Urinary bladder (tissue), 4 donors: ENCODE measurements at places on chromosomes 4 and X.

DNA sequence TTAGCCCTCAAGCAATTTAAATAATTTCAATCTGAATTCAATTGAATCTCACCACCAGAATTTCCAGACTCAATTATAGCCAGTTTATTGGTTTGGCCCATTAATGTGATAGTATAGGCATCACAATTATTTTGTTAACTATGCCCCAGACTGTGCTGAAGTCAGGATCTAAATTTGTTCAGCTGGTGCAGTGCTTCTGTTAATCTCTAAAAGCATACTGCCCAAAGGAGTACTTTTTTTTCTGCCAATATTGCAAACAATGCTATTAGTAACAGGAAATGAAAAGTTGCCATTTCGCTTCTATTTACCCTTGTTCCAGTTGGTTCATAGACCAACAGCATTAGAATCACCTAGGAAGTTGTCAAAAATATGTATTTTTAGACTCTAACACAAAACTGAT is 171.0 kb downstream of the GPM6A start:
- DNase-seq = no peak

DNA sequence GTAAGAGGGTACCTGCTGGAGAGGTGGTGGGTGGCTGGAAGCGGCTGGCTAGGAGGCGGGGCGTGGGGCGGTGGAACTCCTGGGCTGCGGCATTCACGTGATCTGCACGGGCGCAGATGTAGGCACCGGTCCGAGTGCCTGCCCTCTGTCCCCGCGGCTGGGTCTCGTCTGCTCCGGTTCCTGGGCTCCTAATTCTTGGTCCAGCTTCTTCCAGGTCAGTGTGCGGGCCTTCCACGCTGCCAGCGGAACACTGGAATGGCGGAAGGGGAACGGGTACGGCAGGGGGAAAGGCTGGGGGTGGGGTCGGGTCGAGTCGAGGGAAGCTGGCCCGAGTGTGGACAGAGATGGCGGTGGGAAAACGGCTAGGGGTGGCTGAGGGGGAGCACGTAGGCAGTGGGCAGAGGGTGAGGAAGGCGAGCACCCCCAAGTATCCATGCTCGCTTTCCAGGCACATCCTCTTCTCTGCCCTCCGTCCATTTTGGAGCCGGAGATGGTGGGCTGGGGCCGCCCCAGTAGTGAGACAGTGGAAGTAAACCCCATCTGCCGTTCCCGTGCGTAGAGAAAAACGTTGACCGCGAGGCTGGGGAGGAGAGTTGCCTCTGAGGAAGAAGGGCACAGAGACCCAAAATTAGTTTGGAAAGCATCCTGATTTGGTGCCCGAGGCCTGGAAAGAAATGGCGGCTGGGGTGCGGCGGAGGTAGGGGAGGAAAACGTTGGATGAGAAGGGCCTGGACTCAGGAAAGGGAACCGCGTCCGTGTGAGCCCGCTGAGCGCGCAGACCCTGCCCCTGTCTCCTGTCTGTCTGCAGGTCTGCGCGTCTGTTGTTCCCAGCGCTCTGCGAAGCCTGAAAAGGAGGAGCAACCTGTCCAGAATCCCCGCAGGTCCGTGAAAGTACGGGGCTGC is at the start of gene TCEAL4:
TCEAL4 (plus strand) TSS at position 105 of the 903 bp plus-strand sequence. CDS start 1,161 bp downstream, outside the sequence.
- no peak for DNase-seq

DNA sequence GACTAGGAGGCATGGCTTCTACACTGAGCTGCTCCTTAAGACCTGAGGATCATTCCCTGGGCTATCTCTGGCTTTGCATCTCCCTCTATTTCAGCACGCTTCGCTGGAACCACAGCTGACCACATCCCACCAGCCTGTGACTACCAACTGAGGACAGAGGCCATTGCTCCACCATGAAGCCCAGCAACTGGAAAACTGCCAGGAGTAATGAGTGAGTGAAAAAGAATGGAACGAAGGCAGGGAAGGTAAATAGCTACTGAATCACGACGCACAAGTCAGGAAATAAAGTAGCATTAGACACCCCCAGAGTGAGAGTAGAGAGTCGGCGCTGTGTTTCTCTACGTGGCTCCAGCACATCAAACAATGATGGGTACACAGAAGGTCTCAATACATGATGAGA is 314.7 kb downstream of the LDB2 start:
- no peak for DNase-seq

DNA sequence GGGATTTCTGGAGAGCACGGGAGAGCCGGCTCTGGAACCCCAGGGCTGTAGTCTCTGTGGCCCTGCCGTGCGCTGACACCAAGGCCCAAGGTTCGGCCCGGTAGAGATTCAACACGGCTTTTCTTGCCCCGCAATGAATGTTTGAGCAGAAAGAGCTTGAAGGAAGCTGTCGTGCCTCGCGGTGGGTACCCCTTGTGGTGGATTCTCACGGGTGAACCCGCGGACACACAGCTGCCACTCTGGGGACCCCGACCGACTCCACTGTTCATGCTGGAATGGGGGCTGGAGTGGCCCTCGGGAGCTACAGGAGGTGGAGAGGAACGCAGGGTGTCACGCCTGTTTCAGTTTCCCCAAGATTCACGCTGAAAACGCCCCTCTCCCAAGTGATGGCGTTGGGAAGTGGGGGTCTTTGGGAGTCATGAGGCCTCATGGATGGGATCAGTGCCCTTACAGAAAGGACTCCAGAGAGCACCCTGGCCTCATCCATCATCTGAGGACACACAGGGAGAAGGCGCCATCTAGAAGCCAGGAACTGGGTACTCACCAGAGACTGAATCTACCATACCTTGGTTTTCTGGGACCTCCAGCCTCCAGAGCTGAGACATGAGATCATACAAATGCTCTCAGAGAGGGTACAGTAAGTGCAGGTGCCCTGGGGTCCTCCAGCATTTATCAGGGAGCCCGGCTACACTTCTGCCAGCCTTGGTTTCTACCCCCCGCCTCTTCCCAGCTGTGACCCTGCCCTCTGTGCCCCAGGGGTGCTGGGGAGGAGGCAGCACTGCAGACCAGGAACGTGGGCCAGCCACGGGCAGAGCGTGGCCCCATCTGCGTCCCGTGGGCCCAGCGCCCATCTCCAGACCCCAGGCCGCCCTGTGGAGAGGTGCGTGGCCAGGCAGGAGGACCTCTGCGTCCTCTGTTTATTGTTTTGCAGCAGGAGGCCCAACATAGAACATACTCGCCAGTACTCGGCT is 6.4 kb downstream of the SLC25A6 start:
- DNase-seq = no peak

DNA sequence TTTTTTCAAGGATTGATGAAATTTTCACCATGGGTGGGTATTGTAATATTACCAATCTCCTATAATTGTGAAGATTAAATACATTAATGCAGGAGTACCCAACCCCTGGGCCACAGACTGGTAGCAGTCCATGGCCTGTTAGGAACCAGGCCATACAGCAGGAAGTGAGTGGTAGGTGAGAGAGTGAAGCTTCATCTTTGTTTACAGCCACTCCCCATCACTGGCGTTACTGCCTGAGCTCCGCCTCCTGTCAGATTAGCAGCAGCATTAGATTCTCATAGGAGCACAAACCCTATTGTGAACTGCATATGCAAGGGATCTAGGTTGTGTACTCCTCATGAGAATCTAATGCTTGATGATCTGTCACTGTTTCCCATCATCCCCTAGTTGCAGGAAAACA is 15.1 kb downstream of the RAPGEF2 start:
- no peak for DNase-seq

GRCh38 chr4:145324161-145324560 is 143.8 kb upstream of the OTUD4 start:
- no peak for DNase-seq

DNA sequence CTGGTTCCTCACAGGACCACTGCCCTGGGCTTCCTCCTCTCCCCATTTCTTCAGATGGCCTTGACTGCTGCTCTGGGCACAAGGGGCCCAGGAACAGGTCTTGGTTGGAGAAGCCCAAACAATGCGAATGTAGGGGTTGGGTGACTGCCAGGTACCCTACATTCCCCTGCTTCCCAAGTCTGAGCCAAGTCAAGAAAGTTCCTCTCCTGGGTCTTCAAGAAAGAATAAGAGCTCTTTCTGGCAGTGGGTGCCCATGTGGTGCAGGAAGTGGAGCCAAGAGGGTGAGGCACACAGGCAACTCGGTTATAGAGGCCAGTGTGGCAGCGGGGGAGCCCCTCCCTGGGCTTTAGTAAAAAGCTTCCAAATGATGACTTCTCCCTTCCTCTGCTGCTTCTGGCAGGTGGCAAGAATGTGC is 2.7 kb downstream of the SLC34A2 start:
- DNase-seq = no peak

DNA sequence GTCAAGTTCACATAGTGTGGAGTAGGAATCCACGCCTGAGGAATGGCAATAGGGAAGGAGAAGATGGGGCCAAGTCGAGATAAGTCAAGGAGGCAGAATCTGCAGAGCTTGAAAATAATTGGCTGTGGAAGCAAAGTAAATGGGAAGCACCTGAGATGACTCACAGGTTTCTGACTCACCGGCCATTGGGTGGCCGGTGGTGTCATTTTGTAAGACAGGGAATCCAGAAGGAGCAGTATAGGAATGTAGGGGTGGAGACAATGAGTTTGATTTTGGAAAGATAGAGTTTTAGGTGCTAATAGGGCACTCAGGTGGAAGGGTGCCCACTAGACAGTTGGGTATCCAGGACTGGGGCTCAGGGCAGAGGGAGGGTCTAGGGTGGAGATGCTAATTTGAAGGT is 201.0 kb upstream of the MAMLD1 start:
- DNase-seq = no peak

GRCh38 chrX:111445485-111445884 is 33.5 kb upstream of the DCX start:
- DNase-seq = no peak

DNA sequence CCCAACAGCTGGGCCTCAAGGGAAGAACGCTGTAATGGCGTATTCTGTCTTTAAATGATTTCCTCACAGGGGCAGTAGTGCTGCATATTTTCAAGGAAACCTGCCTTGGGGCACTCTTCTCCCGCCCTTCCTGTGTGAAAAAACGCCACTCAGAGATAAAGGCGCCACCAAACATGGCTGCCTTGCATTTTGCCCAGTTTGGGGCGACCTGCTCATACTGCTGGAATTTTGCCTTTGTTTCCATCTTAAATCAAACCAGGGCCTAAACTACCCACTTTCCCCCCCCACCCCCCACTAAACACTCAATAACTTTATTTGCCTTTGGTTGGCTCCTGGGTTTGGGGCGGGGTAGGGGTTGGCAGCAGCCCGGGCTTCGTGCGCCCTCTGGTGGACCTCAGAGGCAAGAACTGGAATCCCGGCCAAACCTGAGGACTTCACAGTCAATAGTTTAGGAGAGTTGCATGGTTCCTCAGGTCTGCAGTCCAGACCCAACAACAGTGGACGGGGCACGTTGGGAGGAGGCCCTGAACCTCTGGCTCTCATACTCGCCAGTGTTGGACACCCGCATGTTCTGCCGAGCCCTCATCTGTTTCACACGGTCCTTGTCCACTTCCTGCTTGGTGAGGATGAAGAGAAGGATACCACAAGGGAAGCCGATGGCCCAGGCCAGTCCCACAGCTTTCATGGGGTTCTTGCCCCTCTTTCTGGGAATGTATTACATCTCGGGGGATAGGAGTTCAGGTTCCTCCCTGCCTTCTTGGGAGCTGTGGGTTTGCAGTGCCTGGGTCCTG is 220.1 kb upstream of the STK26 start:
- DNase-seq = no peak

GRCh38 chr4:40685300-40685699 is 55.6 kb upstream of the RBM47 start:
- no peak for DNase-seq

DNA sequence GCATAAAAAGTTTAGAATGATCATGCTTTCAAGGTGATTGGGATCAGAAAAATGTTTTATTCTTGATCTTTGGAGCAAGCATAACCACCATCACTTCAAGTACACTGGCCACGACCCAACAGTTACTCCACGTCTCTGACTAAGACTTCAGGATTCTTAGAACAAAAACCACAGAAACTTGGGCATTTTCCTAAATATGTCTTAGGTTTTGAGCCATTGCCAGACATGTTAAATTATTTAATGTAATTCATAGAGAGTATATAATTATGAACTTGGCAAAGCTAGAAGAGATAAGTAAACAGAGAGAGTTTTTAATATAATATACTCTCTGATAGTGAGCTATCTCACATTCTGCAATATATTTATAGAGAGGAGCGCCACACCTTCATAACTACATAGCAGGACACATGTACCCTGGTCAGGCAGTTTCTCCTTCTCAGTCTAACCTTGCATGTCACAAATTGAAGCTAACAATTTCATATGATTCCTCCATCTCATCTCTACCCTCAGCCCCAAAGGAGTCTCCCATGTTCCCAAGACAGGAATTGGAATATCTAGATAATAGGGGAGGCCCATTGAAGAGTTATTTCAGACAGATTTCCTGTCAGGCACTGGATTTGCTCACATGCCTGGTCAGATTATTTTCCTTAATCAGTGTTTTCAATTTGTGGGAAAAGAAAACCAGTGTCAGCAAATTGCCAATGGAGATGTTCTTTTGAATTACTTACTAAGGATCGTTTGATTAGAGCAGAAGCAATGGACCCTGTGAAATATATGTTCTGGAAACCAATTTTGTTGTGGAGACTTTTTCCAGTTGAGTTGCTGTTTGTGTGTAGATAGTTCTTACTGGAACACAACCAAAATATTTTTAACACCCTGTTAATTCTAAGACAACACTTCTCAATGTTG is 61.7 kb upstream of the GUCY1A1 start:
- no peak for DNase-seq

GRCh38 chr4:188282471-188283232 is 143.4 kb downstream of the TRIML1 start:
- DNase-seq = no peak
